ENCODE measurements at places on chromosomes 12 and 14.

DNA sequence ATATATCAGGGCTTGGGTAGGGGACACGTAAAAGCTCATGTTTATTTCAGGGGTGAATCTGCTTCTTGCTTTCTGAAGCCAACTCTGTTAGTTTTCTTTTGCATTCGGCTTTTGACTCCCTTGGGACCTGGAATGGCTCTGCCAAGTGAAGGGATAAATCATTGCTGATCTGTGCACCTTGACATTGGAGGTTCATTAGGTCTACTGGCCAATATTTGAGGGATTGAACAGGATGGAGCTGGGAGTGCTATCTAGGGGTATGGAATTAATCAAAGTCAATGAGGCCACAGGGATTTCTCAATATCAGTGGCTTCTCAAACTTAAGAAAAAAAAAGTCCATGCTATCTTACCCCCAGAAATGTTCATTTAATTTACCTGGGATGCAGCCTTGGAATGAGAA is 203.5 kb upstream of the RMST start:
- DNase-seq, result no peak

- no peak for DNase-seq
Observed at GRCh38 chr12:96986883-96987523, 79.9 kb downstream of the NEDD1 start.

GRCh38 chr14:103669370-103669769 is 40.4 kb downstream of the KLC1 start:
- DNase-seq, result no peak

DNA sequence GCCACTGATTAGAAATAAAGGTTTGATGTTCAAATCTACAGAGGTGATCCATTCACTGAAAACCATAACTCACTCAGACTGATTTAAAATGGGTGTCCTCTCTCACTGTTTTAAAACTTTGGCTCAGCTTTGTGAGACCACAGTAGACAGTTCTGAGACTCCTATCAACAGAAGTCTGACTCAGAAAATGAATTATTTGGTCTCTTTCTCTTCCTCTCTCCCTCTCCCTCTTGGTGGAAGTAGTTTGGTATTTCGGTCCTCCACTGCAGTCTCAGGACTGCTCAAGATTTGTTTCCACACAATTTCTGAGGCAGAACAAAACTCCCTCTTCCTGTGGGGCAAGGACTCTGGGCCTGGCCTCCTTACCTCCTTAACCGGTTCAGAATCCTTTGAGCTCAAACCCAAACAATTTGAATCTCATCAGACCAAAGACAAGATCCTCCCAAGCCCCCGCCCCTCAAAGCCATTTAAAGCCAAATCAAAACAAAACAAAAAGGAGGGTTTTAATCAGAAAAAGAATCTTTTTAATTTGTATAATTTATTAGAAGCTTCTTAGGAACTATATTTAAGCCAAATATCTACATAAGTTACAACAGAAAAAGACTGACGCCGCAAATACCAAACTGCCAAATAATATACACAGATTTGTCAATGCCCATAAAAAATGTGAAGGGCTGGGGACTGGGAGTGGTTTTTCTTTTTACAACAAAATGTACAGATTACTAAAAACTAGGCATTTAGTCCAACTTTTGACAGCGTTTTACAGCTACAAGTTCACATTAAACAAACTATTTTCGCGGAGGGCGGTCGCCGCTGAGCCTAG is 3.9 kb downstream of the NKX2-1 start:
- no peak for DNase-seq

DNA sequence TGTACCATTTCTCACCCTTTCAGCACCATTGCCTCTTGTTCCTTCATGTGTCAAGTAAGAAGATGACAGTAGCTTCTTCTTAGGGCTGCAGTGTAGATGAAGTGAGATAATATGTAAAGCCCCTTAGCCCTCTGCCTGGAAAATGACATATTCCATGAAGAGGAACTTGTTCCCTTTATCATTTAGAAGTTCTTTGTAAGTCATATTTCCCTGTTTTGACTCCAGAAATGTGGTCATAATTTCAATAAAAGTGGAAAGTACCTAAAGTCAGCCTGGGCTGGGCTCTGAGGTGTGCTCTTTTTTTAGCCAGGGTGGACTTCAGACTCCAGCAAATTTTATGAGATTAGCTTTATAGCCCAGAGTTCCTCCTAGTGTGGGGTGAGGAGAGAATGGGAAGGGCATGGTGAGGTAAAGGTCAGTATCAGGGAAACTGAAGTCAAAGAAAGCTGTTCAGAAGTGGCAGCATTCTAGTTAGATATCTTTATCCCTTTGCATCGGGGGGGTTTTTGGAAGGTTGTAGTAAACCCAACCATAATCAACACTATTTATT is 92.5 kb downstream of the TMCC3 start:
- DNase-seq, result no peak

GRCh38 chr12:124294780-124295341 is at the start of gene RFLNA:
TSS of gene RFLNA (plus strand) at chr12:124295093. CDS start at chr12:124295430, 337 bp downstream.
- DNase-seq, result no peak

- no peak for DNase-seq
Observed at GRCh38 chr14:103542605-103543088, 13.7 kb downstream of the TRMT61A start.

DNA sequence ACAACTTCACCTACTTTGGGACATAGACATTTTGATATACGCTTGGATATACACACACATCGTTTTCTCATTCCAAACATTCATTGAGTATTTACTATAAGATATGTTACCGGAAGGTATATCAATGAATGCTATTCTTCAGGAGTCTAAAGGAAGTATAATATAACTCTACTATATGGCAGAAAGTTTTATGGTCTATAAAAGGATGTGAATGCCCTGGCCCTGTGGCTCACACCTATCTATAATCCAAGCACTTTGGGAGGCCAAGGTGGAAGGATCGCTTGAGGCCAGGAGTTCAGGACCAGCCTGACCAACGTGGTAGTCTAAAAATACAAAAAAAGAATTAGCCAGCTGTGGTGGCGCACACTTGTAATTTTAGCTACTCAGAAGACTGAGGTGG is 5.6 kb downstream of the NRIP2 start:
- no peak for DNase-seq

DNA sequence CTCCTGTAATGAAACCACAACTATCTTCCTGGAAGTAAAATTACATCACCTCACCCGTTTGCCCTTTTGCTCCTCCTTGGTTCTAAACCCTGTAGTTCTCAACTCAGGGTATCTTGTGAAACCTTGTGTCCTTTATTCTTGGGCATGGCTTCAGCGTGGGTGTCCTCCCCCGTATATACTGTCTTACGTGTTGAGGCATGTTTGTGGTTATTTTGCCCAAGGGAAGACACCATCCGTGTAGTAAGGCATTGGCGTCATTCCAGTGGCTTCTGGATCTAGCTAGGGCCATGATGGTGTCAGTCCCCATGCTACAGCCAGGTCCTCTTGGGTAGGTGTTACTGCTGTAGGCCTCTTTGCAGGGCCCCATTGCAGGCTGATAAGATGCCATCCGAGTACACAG is 115.4 kb downstream of the ZFP36L1 start:
- no peak for DNase-seq

DNA sequence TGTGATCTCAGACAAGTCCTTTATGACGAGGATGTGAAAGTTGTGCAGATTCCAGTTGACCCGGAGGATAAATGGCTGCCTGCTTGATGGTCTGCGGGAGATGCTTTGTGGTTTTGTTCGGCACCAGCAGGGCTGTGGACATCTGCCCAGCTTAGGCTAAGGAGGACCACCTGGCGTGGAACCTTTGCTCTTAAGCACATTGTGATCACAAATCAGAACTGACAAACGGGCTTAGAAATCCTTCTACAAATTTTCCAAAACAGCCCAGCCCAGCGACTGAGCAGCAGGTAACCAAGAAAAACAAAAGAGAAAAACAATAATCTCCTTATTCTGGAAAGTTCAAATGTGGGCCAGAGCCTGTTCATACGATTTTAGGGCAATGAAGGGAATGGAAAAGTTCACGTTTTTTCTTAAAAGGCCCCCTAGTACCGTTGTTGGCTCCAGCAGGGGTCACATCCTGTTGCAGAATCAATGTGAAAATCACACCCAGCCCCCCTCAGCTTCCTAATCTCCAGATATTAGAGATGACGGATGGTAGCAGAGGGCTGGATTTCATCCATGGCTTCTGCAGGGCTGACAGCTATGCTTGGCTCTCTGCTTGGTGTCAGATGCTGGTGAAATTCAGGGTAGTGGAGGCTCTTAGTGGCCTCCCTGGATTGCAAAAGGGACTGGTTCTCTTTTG is 81.1 kb upstream of the RFLNA start:
- no peak for DNase-seq

DNA sequence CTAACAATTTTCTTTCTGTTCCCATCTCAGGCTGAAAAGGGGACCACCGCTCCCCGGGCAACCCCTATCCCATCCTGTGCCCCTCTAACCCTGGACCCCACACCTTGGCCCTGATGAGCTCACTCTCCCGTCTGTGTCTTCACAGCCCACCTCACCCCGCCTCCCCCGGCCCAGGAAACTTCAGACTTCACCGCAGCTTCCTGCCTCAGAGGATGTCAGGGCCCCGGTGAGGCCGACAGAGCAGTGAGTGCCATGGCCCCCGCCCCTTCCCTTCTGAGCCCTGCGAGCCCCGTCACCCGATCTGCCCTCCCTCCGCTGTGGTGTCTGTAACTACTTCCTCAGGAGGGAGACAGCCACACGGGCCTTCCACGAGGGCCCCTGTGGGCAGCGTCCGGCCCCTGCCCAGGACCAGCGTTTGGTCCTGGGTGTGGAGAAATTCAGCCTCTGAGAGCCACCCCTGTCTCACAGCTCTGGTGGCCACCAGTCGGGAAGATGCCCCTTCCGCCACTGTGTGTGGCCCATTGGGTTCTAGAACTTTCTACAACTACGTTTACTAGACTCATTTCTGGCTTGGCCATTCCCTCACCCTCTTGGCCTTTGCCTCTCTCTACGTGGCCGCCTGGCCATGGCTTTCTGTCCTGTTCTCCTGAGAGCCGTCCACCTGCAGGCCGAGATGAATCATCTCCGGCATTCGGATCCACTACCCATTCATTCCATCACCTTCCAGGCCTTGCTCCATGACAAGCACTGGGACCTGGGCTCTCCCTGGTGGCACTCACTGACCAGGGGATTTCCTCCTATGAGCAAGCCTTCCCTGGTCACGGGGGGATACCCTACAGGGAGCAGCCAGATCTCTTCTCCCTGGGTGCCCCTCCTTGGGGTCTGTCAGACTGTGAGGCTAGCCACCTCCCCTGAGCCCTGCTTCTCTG is 3.4 kb downstream of the RHOF start:
- DNase-seq, result peak; percentile 93

- DNase-seq, result no peak
Observed at GRCh38 chr14:75983019-75983358, 1.2 kb upstream of the TGFB3 start.
